ENCODE measurements at places on chromosomes 3 and 15.

GRCh38 chr3:109384164-109384563, 46.8 kb upstream of the DPPA4 start:
- DNase-seq, result no peak

DNA sequence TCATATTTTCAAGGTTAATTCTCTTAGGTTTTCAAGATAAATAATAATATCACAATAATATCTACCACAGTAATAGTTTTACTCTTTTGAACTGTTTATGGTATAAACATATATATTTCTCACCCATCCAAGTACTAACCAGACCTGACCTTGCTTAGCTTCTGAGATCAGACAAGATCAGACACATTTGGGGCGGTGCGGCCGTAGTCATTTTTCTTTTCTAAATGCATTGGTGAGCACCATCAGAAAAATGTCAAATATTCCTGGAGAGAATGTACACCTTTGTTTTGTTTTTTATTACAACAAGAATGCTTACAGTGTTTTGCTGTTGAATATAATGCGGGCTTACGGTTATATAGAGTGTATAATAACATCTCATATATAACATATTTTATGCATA, 267.8 kb downstream of the ADAMTS17 start:
- DNase-seq, result no peak

DNA sequence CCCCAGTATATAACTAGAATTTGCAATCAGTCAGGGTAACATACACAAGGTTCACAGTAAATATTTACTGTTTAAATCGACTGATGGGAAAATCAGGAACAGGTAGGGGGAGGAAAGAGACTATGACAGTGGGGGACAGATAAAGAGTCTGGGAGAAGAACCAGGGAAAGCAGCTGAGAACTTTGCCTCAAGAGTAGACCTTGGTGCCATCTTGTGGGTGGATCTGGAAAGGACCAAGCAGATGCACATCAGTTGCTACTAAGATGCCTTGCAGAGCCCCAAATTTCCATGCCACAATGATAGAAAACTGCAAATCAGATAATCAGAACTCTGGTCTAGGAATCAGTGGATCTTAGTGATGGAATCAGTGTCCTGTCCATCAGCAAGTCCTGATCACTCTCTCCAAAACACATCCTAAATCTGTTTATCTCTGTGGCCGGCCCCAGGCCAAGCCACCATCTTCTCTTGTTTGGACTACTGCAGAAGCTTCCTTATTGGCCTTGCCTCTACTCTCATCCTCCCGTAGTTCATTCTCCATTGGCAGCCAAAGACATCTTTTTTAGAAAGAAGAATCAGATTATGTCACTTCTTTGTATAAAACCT, 62.7 kb downstream of the PDE8A start:
- no peak for DNase-seq

DNA sequence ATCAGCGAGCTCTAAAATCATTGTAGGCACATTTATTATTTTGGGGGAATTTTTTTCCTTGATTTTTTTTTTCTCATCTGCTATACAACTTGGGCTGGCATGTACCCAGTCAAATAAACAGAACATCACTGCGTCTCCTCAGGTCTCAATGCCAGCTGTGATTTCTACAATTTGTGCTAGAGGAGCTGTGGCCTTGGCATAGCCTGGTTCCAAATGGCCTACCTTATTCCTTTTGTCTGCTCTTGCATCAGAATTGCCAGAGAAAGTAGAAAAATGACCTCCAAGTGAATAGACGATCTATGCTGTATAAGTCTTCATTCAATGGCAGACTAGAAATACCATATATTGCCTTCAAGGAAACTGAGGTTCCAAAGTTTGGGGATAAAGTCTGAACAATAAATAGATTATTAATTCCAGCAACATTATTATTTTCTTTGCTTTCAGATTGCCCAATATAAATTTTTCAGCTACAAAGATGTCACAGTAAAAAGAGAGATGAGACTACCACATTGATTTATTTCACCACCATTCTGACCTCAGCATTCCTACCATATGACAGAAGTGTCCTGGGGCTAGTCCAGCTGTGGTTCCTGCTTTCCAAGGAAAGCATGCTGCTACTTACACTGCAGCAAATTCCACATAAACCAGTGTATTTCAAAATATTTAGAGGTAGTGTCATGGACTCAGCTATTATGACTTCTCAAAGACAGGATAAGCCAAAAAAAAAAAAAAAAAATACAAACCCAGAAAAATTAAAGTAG, 493.9 kb upstream of the ZNF385D start:
- DNase-seq, result no peak

- no peak for DNase-seq
Measured at GRCh38 chr3:62962714-62963113, 87.5 kb upstream of the CADPS start.

- no peak for DNase-seq
Measured at GRCh38 chr15:85950101-85950500, 129.6 kb upstream of the AGBL1 start.

- DNase-seq, result no peak
Measured at GRCh38 chr15:34233614-34234013, 8.8 kb downstream of the EMC4 start.

- DNase-seq, result peak; percentile 34
Measured at GRCh38 chr15:62391641-62392262, 226.7 kb upstream of the C2CD4B start.

GRCh38 chr3:88152841-88153240, 3.1 kb downstream of the C3orf38 start:
- DNase-seq, result no peak

- DNase-seq, result no peak
Measured at GRCh38 chr3:60094392-60094947, 1044.6 kb upstream of the CFAP20DC start.

DNA sequence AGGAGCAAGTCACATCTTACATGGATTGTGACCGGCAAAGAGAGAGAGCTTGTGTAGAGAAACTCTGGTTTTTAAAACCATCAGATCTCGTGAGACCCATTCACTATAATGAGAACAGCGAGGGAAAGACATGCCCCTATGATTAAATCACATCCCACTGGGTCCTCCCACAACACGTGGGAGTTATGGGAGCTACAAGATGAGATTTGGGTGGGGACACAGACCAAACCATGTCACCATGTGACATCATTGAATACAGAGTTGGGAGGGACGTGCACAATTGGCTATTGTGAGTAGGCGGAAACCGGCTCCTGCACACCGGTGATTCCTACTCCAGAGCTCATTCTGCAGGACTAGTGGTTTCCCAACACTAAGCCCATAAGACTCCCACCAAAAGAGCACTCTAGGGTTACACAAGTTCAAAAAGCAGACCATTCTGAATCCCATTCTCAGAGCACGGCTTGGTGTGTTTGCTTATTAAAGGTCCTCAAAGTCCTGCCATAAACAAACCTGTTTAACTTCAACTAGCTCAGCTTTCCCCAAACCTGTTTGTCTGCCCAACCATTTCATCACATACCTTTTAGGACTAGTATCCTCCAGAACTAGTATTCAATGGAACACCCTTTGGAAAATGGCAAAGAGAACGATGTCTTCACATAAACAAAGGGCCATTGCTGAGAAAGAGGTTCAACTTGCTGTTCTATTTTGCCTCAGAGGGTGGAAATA, 167.6 kb downstream of the TLE3 start:
- no peak for DNase-seq

GRCh38 chr3:135495891-135496290, 469.6 kb upstream of the PPP2R3A start:
- no peak for DNase-seq

- DNase-seq, result no peak
Measured at GRCh38 chr3:9172851-9173321, 76.6 kb downstream of the SRGAP3 start.

DNA sequence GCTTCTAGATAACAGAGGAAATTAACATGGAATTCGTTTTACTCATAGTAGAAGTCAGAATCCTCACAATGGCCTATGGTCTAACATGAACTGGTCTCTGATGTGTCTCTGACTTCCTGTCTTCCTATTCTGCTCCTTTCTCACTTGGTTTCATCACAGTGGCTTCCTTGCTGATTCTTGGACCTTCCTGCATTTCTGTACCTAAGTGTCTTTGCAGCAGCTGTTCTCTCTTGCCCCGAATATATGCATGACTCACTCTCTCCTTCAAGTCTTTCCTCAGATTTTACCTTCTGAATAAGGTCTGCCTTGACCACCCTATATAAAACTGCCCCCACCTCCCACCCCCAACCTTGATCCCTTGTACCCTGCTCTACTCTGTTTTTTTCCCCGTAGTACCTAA, 14.1 kb downstream of the ARL13B start:
- no peak for DNase-seq

DNA sequence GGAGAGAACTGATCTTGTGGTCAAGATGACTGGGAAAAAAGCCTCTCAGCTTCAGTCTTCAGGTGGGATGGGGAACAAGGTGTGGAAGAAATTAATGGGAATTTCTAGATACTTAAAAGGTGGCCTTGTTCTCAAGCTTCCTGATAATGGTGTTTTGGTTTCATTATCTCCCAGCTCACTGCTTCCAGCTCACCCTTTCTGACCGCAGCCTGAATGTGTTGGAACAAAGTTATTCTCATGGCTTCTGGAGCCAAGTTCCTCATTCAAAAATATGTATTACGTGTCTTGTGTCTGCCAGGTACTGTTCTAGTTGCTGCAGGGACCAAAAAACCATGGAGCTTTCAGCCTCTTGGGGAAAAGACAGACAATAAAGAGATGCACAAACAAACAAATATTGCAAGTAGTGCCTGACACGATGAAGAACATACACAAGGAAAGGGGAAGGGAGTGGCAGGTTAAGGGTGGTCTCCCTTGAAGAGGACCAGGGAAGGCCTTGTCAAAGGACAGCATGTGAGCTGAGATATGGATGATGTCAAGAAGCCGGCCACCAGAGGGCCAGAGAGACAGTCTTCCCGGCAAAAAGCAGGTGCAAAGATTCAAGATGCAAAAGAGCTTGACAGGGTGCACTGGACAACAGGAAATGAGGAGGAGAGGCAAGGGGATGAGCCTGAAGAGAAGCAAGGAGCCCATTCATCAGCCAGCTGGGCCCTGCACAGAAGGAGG, 35.5 kb downstream of the ARRDC4 start:
- no peak for DNase-seq
